ENCODE measurements at places on chromosomes 13 and 19.
A peak's percentile ranks its signal among the peaks of the same experiment; 100 is the strongest.

GRCh38 chr13:21034603-21035191 lies 26.7 kb downstream of the LATS2 start:
- DNase-seq, result no peak

DNA sequence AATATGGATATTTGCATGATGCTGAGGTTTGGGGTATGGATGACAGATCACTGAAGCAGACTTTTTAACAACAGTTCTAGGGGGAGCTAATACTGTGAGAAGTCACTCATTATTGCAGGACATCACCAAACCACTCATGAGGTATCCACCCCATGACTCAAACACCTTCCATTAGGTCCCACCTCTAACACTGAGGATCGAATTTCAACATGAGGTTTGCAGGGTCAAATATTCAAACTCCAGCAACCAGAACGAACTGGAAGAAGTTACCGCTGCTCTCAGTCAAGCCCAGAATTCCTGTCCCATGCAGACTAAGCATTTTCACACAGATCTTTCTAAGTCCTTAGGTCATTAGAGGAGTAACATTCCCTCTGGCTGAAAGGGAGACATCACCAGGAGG lies 758.9 kb downstream of the UQCRFS1 start:
- DNase-seq, result no peak

DNA sequence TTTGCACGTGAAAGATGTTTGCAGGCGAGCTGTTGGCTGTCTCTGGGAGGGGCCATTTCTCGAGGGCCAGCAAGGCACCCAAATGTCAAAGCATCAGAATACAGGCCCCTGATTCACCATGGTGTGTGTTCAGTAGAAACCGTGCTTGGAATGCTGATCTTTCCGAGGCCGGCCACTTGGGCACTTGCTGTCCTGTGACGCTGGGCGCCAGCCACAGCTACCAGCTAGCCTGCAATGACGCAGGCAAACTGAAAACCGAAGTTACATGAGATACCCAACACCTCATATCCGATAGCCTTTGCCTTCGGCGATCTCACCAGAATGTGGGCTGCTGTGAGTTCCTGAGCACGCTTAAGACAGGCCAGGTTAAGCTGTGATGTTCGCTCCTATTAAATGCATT lies 12.0 kb downstream of the THOP1 start:
- DNase-seq, result no peak

- DNase-seq, result no peak
Observed at GRCh38 chr13:27599845-27600553, 20.3 kb downstream of the LNX2 start.

GRCh38 chr19:39949026-39949747 lies 14.8 kb upstream of the FCGBP start:
- DNase-seq, result no peak

- DNase-seq, result no peak
Observed at GRCh38 chr19:44636439-44637389, 7.0 kb upstream of the PVR start.

DNA sequence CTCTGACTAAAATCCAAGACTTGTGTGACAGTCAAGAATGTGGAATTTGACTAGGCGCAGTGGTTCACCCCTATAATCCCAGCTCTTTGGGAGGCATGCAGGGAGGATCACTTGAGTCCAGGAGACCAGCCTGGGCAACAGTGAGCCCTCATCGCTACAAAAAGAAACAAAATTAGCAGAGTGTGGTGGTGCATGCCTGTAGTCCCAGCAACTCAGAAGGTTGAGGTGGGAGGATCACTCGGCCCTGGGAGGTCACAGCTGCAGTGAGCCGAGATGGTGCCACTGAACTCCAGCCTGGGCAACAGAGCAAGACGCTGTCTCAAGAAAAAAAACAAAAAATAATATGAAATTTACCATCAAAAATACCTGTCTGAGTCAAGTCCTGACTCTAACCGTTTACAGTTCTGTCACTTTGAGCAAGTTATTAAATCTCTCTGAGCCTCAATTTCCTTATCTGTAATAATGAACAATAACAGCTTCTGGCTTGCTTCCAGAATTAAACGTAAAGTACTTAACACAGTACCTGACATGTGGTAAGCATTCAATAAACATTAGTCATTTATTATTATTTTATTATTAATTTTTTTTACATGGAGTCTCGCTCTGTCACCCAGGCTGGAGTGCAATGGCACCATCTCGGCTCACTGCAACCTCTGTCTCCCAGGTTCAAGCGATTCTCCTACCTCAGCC lies 204.6 kb upstream of the TSC22D1 start:
- no peak for DNase-seq

GRCh38 chr19:10259162-10259905 lies 7.3 kb downstream of the MRPL4 start:
- peak; percentile 62 for DNase-seq

GRCh38 chr19:33408538-33409434 lies 35.3 kb downstream of the CEBPG start:
- no peak for DNase-seq

GRCh38 chr13:24724714-24725113 lies 39.3 kb upstream of the RNF17 start:
- no peak for DNase-seq

- DNase-seq, result no peak
Observed at GRCh38 chr19:19021115-19021514, 12.2 kb downstream of the SUGP2 start.

- no peak for DNase-seq
Observed at GRCh38 chr19:45632468-45633196, 6.6 kb downstream of the EML2 start.

DNA sequence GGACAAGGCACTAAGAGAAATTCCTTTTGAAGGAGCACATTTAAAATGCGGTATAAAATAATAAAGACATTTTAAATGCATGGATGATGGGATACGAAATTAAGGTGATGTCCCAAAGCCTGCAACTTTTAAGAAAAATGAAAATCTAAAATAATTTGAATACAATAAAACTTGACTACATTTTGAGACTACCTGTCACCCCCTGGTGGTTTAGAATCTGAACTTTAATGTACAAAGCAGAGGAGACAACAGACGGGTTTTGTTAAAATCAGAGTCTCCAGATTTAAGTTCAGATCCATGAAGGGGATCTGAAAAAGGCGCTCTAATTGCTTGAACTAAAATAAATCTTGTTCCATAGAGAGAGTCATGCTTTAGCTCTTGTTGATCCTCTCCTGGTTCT lies 1129.3 kb upstream of the PCDH20 start:
- DNase-seq, result no peak

- no peak for DNase-seq
Observed at GRCh38 chr19:38727868-38728660, 16.2 kb downstream of the CAPN12 start.

DNA sequence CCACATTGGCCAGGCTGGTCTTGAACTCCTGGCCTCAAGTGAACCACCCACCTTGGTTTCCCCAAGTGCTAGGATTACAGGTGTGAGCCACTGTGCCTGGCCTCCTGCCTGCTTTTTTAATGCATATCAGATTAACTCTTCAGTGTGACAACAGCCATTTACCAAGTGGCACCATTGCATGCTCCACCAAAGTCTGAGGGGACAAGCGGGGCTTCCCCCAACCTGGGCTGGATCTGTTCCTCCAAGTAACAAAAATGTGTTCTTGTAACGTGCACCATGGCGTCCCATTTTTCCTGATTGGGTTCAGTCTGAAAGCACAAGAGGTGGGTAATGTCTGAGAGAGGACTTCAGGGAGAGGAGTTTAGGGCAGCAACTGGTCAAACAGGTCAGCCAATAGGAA lies 77.8 kb downstream of the TEX29 start:
- no peak for DNase-seq

- no peak for DNase-seq
Observed at GRCh38 chr19:50992666-50993035, 8.8 kb downstream of the KLK8 start.

DNA sequence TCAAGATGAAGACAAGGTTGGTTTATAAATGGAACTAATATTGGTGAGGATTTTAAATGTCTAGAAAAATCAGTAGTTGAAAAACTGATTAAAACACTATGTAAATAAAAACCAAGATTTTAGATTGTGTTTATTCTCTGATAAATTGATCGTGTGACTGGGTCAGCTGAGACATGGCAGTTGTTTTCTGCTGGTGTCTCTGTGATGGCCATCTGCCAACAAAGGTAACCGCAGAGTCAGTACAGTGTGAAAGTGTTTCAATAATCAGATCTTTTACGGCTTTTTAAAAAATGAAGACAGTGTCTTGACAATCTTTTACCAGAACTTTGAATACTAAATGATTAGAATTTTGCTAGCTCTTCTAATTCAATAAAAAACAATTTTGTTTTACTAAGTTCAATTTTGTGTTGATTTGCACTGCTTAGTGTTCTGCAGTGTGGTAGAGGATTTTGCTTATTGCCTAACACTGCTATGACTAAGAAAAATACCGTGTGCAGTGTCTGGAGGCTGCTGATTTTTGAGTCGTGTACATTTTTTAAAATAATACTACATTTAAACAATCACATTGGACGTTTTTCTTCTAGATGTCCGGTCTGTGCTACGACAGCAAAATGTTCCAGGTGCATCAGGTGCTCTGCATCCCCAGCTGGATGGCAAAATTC lies 32.7 kb upstream of the GPR183 start:
- no peak for DNase-seq

GRCh38 chr19:496112-496665 lies at the start of gene MADCAM1:
MADCAM1 (plus strand) TSS chr19:496486; CDS start chr19:496500, 14 bp downstream.
- DNase-seq, result no peak

- DNase-seq, result no peak
Observed at GRCh38 chr13:26476111-26476781, 81.2 kb upstream of the WASF3 start.

DNA sequence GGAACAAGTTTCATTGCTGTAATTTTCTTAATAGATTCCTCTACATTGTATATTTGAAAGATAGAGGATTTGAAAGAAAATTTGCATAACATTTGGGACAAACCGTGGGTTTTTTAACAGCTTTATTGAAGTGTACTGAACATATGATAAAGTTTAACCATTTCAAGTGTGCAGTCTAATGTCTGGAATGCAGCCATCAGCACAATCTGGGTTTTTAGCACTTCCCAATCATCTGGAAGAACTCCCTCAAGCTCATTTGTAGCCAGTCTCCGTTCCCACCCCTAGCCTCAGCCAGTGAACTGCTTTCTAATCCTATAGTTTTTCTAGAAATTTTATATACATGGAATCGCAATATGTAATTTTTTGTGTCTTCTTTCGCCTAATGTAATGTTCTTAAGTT lies 12.6 kb downstream of the METTL21C start:
- no peak for DNase-seq

GRCh38 chr13:78326633-78327032 lies 276.7 kb downstream of the POU4F1 start:
- DNase-seq, result no peak

DNA sequence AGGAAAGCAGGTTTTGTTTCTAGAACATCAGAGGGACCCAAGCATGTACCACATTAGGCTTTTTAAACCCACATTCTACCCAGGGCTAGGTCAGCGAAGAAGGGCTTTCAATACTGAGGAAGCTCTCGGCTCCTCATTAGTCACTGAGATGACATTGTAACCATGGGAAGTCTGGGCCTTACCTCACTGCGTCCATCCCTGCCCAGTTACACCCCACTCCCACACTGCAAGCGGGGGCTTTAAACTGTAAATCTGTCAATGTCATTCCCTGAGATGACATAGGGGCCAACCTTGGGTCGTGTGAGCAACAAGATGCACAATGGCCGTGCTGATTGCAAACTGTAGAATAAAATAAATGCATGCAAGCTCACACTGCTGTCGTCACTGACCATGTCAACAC lies 21.7 kb upstream of the TFDP1 start:
- no peak for DNase-seq

- no peak for DNase-seq
Observed at GRCh38 chr13:77696006-77696878, 1.2 kb upstream of the SLAIN1 start.

DNA sequence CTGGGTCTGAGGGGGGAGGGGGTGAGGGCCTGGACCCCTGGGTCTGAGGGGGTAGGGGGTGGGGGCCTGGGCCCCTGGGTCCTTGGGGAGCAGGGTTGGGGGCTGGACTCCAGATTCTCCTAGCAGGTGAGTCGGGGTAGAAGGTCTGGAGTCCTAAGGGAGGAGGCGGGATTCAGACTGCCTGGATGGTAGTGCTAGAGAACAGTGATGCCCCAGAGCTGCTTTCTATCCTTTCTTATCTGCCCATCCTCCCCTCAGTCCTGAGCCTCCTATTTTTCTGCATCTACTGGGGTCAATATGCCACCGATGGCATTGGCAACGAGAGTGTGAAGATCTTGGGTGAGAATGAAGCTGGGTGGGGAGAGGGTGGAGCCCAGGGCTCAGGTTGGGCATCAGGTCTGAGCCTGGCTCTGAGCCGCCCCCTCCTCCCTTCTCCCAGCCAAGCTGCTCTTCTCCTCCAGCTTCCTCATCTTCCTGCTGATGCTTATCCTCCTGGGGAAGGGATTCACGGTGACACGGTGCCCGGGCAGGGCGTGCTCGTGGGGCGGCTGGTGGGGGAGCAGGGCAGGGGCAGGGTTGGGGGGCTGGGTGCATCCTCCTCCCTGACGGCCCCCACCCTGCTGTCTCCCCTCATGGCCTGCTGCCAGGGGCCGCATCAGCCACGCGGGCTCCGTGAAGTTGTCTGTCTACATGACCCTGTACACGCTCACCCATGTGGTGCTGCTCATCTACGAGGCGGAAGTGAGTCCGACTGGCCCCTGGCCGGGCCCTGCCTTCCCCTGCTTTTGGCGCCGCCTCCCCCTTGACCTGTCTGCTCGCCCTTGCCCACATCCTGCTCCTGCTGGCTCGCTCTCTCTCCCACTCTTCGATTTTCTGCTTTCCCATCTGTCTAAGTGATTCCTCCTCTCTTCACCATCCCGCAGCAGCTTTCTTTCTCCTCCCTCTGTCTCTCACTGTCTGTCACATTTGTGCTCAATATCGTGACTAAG lies 3.4 kb downstream of the TMEM145 start:
- DNase-seq, result no peak

DNA sequence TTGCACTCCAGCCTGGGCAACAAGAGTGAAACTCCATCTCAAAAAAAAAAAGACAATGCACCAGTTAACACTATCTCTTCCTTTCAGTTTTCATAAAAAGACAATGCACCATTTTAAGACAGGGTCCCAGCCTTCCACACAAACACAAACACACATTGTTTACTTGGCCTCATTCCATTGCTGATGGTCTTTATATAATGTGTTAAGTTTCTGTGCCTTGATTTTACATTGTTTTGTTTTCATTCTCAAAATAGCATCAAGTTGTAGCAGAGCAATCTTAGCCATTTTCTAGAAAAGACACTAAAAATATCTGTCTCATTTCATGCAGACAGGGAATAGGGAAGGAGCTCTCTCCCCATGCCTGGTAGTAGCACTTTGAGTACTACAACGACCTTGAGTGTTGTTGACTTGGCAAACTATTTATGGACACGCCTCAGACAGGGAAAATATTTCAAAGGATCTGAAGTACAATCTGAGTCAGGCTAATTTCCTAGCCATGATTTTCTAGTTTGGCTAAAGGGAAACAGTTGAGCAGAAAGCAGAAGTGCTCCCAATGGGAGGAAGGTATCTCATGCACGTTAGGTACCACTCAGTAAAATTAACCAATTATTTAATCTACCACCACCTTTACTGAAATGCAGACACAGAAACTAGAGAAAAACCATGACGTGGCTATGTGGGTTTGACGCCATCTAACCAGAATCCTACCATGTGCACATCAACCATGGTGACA lies 120.6 kb downstream of the ABCC4 start:
- DNase-seq, result no peak

Data from stimulated activated CD4-positive, alpha-beta T cell treated with anti-CD3 and anti-CD28 coated beads, Interleukin-15, amount 100 ng/mL, for 1 hour (primary cell).